CD4-positive, alpha-beta memory T cell (primary cell): ENCODE measurements at places on chromosomes 3 and 15.
A peak's percentile ranks its signal among the peaks of the same experiment; 100 is the strongest.

DNA sequence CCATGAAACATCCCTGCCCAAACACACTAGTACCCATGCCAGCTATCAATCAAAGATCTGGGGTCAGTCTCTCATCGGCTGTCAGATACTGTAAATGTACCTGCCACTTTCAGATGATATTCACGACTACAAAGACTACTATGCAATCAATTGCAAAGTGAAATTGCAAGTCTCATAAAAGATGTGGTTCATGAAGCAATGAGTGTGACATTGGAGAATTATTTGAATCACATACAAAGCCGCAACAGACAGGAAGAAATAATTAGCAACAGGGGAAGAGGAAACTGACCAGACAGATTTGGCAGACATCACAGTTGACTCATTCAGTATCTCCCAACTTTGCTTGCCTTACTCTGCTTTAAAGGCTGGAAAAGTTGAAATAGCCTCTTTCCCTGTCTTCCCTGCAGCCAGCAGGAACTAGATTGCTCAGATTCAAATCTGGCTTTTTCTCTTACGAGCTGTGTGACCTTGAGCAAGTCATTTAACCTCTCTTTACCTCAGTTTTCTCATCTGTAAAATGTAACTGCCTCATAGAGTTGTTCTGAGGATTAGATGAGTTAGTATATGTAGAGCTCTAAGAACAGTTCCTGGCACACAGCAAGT is 95.7 kb upstream of the C3orf80 start:
- no peaks in the 10 kb centered on the region for H3K4me1 ChIP-seq
- H3K27ac ChIP-seq, result no peak overlapping the region
- H3K4me3 ChIP-seq, result no peak overlapping the region
- H3K27me3 ChIP-seq, result no peaks in the 10 kb centered on the region
- no peak for DNase-seq
- H3K36me3 ChIP-seq, result no peaks in the 10 kb centered on the region

GRCh38 chr3:158492685-158493084 is 78.3 kb upstream of the MLF1 start:
- no peak overlapping the region for H3K4me3 ChIP-seq
- no peaks in the 10 kb centered on the region for H3K27me3 ChIP-seq
- H3K27ac ChIP-seq, result no peak overlapping the region
- H3K36me3 ChIP-seq, result no peaks in the 10 kb centered on the region
- no peaks in the 10 kb centered on the region for H3K4me1 ChIP-seq
- no peak for DNase-seq

- H3K27me3 ChIP-seq, result no peaks in the 10 kb centered on the region
- no peaks in the 10 kb centered on the region for H3K36me3 ChIP-seq
- DNase-seq, result no peak
- H3K27ac ChIP-seq, result peak overlapping the region; percentile 75
Observed at GRCh38 chr15:60396100-60396499, 1.7 kb downstream of the ANXA2 start.

GRCh38 chr3:112273536-112273935 is 20.5 kb downstream of the SLC9C1 start:
- no peaks in the 10 kb centered on the region for H3K4me1 ChIP-seq
- no peaks in the 10 kb centered on the region for H3K27me3 ChIP-seq
- H3K4me3 ChIP-seq, result no peak overlapping the region
- H3K36me3 ChIP-seq, result no peaks in the 10 kb centered on the region

DNA sequence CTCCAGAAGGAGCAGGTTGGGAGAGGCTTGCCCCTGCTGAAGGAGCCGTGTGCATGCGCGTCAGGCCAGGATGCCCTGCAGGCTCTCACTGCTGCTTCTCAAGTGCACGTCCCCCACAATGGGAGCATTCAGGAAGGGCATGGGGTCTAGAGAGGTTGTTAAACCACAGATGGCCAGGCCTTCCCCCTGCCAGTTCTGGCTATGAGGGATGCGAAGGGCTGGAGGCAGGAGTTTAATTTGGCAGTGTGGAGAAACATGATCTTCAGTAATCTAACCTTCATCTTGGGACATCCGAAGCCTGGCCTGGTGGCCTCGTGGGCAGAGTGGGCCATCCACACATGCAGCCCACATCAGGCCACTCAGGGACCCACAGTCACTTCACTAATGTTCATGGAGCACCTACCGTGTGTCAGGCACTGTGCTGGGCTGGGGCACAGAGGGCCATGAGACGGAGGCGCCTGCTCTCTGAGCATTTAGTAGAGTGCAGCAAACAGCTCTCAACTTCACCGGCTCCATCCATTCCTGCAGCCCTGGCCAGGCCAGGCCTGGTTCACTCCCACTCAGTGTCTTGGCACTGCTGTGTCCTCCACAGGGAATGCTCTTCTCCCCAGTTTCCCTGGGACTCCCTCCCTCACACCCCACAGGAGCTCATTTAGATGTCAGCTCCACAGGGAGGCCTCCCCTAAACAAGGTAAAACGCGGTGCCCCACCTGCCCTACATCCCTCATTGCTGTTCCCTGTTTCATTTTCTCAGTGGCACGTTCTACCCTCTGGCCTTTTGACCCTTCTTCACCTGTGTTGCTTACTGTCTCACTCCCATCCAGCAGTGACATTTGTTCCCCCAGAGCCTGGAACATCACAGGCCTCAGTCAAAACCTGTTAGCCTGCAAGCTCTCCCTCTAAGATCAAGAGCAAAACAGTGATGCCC is 4.0 kb downstream of the CFAP100 start:
- no peak overlapping the region for H3K27ac ChIP-seq
- H3K36me3 ChIP-seq, result no peaks in the 10 kb centered on the region
- H3K4me1 ChIP-seq, result no peaks in the 10 kb centered on the region

DNA sequence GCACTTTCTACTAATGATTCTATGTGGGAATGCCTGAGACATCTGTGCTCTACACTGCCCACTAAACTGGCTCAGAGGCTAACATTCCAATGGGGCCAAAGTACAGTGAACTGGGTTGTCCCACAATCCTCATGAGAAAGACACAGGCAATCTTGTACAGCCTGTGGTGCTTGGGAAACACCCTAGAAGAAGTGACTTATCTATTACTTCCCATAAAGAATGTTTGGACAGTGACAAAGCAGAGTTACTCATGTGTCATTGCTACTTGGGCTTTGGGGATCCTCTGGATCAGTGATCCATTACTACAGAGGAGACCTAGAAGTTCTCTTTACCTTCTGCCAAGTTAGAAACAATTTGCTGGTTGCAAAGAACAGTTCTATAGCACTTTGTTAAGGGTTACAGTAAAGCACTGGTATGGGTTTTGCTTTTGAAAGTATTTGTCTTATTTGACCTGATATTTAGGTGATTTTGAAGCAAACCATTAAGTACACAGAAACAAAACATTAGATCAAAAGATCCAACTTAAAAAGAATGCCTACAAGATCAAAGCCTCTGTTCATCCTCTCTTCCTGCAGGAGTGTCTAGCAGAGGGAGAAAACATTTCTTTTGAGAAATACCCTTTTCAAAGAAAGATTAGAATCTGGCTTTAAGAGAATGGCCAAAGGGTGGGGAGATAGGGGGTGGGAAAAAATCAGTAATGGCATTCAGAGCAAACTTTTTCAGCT is 75.8 kb downstream of the CTNNB1 start:
- no peaks in the 10 kb centered on the region for H3K27me3 ChIP-seq
- H3K4me3 ChIP-seq, result no peak overlapping the region
- H3K4me1 ChIP-seq, result no peaks in the 10 kb centered on the region
- H3K27ac ChIP-seq, result no peak overlapping the region
- no peak for DNase-seq

GRCh38 chr3:106740116-106740515 is 637.1 kb upstream of the CCDC54 start:
- no peaks in the 10 kb centered on the region for H3K4me1 ChIP-seq
- no peak for DNase-seq

DNA sequence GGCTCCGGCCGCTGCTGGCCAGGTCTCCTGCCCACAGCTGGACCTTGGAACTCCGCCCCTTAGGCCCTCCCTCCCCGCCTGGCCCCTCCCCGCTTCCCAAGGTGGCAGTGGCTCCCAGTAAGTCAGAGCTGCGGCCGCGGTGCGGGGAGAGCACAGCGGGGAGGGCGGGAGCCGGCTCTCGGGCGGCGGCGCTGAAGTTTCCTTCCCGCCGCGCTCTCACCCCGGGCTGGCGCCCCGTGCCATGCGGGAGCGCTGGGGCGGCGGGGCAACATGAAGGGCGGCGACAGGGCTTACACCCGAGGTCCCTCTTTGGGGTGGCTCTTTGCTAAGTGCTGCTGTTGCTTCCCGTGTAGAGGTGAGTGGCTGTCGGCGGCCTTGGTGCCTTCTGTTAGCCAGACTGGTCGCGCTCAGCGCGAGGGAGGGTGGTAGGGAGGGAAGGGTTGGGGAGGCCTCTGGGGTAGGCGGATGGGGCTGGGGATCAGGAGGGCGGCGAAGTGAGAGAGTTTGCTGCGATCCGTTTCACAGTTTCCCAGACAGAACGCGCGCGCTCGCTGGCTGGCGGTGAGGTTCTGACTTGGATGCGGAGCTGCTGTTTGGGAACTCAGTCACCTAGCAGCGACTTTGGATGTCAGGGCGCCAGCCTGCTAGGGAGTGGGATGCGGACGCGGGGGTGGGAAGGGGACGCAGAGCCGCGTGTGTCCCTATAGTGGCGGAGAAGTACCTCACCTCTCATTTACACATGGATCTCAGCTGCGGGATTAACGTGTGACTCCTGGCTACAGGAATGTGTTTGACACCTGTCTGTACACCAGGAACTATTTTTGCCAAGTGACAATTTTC is 145.5 kb upstream of the UMPS start:
- H3K4me3 ChIP-seq, result peak overlapping the region; percentile 58
- H3K4me1 ChIP-seq, result peaks cover 36% of the 10 kb centered on the region
- H3K27me3 ChIP-seq, result no peaks in the 10 kb centered on the region
- no peak overlapping the region for H3K27ac ChIP-seq
- DNase-seq, result peak; percentile 46

- H3K27me3 ChIP-seq, result no peaks in the 10 kb centered on the region
- H3K4me3 ChIP-seq, result peak overlapping the region; percentile 65
- no peak for DNase-seq
- H3K4me1 ChIP-seq, result peaks cover 31% of the 10 kb centered on the region
- H3K27ac ChIP-seq, result peak overlapping the region; percentile 85
Observed at GRCh38 chr15:40755812-40756208, 756 bp upstream of the RMDN3 start.
